ENCODE measurements at places on chromosomes 6 and 20.

DNA sequence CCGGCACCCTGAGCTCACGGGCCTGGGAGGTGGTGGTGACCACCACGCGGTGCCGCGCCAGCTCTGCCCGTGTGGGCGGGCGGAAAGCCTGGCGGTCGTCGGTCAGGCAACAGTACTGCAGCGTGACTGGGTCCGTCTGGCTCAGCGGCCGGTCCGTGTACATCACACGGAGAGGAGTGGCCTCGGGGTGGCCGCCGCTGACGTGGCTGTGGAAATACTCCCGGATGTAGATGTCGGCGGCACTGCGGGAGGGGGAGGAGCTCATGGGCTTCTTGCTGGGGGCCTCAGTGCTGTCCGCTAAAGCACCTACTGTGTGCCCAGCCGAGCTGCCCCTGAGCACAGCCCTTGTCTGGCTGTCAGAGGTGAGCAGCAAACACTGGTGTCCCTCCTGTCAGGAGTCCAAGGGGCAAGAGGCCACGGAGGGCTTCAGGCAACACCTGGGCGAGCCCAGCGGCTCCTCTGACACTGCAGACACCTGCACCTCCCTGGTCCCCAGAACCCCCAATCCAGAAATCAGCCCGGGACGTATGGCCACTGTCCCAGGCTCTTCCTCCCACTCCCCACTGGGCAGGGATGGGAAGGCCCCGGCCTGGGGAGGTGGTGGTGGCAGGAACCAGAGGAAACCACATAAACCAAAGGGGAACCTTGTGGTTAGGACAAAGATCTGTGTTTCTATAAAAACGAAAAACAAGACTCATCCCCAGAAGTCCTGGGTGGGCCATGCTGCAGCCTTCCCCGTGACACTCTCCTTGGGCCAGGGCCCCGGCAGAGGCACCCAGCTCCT is 6.5 kb downstream of the HELZ2 start:
- DNase-seq = no peak

DNA sequence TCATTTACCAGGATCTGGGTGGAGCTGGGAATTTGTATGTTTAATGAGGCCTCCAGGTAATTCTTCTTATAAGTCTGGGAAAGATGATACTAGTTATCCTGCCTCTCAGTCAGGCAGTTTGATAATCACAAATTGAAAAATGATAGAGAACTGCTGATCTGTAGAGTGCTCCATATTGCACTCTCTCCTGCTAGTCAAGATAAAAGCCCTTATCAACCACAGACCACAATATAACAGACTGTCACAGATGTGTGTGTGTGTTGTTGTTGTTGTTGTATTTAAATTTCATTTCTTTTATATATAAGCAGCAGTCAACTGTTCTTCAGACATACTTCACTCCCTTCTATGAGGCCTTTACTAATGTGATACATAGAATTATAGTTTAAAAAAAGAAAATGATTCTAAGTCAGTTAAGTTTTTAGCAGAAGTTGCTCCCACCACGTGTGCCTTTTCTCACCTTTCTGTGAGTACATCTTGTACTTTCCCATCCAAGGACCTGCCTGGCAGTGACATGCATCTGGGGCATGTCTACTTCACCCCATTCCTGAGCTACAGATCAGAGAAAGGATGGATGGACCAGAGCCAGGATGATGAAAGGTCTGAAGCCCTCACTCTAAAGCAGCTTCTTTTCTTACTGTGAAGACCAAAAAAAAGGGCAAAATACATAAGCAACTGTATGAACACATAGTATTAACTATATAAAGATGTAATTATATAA is 29.8 kb downstream of the TENT5A start:
- DNase-seq = no peak

GRCh38 chr6:156182356-156182755 is 594.8 kb upstream of the ARID1B start:
- no peak for DNase-seq

- no peak for DNase-seq
Observed at GRCh38 chr6:12013307-12013719, 1.2 kb downstream of the HIVEP1 start.

- no peak for DNase-seq
Observed at GRCh38 chr6:78942446-78942845, 75.1 kb downstream of the IRAK1BP1 start.

GRCh38 chr6:167730441-167730840 is 96.3 kb upstream of the AFDN start:
- no peak for DNase-seq

DNA sequence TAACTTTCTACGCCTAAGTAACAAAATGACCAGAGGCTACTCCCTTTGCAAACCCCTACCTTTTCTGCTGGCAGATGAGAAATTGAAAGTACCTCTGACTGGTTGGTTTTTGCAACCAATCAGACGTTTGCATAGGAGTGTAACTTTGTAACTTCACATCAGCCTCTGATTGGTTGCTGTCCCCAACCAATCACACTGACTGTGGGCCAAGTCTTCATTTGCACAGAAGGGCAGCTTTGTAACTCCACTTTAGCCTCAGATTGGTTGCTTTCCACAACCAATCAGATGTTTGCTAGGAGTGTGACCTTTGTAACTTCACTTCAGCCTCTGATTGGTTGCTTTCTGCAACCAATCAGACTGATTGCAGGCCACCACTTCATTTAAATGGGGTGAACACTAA is 89.1 kb downstream of the ME1 start:
- no peak for DNase-seq

- no peak for DNase-seq
Observed at GRCh38 chr6:100255701-100256100, 209.0 kb downstream of the SIM1 start.
